NCI-H187 (cell line): ENCODE measurements at places on chromosomes 1 and 21.

DNA sequence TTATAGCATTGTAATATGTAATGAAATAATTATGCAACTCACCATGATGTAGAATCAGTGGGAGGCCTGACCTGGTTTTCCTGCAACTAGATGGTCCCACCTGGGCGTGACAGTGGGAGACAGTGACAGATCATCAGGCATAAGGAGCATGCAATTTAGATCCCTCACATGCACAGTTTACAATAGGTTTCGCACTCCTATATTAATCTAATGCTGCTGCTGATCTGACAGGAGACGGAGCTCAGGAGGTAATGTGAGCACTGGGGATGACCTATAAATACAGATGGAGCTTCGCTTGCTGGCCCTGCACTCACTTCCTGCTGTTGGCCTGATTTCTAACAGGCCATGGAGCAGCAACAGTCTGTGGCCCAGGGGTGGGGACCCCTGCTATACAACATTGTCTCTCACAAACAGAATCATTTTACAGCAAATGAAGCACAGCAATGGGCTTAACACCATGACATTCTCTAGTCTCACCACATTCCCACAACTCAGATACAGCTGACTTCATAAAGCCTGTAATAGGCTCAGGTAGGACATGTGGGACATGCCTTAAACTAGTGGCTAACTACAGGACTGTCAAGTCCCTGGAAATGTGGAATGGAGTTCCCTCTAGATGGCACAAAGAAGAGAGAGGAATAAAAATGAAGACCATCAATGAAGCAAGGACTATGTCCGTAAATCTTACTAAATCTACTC is 40.7 kb upstream of the SLC5A9 start:
- peak; percentile 11 for DNase-seq

GRCh38 chr1:22399421-22400091 is 52.1 kb upstream of the ZBTB40 start:
- DNase-seq, result no peak

GRCh38 chr1:69230208-69230607 is 337.5 kb upstream of the LRRC7 start:
- DNase-seq, result no peak

DNA sequence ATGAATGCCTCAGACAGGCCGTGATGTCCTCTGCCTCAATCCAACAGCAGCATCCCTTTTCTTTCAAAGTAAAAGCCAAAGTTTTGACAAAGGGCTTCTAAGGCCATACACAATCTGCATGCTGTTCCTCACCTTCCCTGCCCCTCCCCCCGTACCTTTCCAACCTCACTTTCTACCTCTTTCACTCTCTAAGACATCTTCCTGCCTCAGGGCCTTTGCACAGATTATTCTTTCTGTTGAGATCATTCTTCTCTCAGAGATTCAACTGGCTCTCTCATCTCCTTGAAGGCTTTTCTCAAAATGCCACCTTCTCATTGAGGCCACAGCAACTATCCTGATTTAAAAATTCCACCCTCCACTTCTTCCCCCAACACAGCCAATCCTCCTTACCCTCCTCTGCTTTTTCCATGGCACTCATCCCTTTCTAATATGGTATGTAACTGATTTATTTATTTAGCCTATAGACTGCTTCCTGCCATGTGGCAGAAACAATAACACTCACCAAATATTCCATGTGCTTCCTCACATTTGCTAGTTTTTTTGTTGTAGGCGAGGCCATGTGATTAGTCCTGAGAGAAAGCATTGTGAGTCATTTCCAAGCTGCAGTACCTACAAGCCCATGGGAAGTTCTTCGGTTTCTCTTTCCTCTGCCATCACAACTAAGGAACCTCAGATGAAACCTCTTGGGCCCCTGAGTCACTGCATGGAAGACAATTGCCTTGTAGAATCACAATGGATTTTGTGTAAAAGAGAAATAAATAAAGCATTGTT is 58.7 kb upstream of the GADD45A start:
- no peak for DNase-seq

DNA sequence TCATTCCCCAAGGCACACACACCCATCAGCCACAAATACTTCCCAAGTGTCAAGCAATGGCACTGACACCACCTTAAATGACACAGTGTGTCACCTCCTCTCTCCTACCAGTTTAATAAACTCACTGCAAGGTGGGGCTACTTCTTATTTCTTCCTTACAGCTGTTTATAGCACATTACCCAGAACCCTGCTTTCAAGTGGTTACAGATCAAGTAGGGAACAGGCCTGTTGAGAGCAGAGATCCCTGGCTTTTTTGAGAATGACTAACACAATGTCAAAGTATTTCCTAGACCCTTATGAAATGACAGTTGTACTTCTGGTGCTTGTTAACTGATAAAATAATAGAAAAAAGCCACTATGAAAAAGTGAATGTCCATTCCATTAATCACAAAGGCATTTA is 19.8 kb downstream of the ZBTB17 start:
- DNase-seq, result no peak
